ENCODE measurements at places on chromosomes 3 and 15. TPM values are rescaled to one million over a fixed set of nuclear protein-coding genes. Genes with fewer than 3 reads are reported as not detected.
A peak's percentile ranks its signal among the peaks of the same experiment; 100 is the strongest.

DNA sequence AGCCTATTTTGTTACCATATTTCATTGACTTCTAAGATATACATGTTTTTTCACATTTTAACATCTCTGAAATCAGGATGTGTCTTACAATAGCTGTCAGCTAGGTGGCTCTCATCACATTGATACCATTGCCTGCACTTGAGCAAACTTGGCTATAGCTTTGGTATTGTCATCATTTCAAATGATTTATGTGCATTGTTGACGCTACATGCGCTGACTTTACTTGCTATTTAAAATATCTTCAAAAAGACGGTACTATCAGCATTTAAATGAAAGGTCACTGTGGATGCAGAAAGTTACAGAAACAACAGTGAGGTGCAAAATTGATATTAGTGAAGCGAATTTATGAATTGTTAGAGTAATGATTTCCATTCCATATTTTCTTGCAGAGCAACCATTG lies 54.0 kb upstream of the ABHD2 start:
- no peak for DNase-seq

Gene CTXND1
- not detected for polyA plus RNA-seq

Gene AKAP13
- 13.6 TPM for polyA plus RNA-seq

- DNase-seq, result no peak
These were observed 97.8 kb downstream of the SHQ1 start for GRCh38 chr3:72750405-72750965.

DNA sequence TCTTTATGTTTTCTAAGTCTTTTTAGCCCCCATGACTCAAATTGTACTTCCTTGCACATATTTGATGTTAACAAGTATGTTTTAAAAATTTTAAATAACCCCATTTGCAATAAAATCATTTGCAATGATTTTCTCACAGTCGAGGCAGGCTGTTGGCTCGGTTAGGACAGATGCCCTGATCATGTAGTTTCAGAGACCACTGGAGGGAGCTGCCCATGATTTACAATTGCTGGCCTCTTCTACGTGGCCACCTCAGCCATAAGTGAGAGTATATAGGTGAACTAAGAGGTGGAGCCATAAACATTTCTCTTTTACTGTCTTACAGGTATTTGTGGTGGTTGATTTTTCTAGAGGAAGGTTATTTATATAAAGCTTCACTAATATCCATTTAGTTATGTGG lies 1.7 kb downstream of the DTWD1 start:
- DNase-seq, result no peak

- DNase-seq, result no peak
These were observed 109.5 kb upstream of the IL12A start for GRCh38 chr3:159879146-159879545.

Gene CFAP91
- not detected for polyA plus RNA-seq

DNA sequence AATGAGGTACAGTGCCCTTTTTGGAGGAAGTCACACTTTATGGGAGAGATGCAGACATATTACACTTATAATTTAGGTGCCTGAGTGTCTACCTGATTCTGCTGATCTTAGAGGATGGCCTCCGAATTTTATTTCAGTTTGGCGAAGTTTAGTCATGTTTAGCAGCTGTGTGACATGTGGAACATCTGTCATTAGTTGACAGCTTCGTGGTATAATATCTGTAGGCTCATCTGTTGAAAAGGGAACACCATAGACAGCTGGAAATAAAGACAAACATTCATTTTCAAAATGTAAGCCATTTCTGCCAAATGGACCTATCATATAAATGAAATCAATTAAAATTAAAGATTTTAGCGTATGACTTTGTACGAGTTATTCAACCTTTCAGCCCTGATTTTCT lies 165.4 kb downstream of the CFAP20DC start:
- DNase-seq, result no peak

Gene LRRC28
- polyA plus RNA-seq, result 23.5 TPM

Gene SLC24A5
- polyA plus RNA-seq, result not detected

DNA sequence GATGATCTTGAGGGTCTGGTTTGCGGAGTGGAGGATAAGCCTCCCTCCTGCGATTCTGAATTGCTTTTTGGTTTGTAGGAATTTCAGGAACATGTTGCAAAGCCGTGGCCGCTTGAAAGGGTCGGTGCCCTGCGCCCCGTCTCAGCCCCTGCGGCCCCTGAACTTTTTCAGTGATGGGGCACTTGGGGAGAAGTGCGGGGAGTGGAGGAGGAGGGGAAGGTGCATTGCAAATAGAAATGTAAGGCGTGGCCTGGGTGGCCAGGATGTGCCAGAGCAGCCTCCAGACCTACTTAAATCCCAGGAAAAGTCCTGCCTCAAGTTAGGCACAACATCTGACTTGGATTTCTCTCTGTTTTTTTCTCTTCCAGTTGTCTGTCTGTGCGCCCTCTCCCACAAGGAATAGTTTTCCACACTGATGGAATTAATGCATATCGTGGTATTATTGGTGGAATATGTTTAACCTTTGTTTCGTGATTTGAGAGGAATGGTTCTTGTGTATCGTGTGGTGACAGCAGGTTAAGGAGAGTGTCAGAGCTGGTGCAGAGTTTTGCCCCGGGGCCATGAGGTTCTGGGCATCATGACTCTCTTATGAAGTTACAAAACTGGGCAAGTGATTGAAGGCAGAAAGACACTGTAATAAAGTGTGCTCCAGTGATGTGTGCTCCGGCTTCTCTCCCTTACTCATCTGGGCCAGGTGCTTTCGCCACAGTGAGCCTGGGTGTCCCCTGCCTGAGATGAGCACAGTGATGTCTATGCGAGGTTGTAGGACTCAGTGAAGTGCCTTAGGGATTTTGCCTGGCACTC lies 153.8 kb downstream of the PGPEP1L start:
- DNase-seq, result no peak

DNA sequence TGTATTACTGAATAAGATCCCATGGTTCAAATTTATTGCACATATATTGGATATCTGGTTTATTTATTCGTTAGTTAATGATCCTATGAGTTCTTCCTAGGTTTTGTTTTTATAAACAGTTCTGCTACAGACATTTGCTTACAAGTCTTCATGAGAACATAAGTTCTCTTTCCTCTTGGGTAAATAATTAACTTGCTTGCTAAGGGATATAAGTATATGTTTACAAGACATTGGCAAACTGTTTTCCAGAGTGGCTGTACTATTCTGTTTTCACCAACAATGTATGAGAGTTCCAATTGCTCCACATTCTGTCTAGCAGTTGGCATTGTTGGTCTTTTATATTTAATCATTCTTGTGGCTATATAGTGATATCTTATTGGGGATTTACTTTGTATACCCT lies 341.8 kb upstream of the GBE1 start:
- DNase-seq, result no peak

DNA sequence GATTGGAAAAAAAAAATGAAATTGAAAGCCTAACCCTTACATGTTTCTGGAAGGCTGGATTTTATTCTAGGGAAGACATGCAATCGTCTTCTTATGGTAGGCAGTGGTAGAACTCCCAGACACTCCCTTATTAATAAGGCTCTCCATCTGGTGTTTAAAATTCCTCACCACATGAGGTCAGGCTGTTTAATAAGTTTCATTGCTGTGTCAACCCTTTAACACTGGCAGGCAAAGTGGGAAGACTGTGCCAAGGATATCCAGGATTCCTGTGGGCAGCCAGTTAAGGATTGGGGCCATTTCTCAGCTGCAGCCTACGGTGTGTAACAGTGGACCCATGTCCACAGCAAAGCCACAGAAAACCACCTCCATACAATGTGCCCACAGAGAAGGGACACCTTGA lies 225.5 kb upstream of the CHRM5 start:
- peak; percentile 37 for DNase-seq

- no peak for DNase-seq
These were observed 3.1 kb upstream of the POLR2M start for GRCh38 chr15:57703387-57703786.

Measured in BJ (cell line).